DMS53 (cell line): ENCODE measurements at places on chromosomes 7 and 10.

DNA sequence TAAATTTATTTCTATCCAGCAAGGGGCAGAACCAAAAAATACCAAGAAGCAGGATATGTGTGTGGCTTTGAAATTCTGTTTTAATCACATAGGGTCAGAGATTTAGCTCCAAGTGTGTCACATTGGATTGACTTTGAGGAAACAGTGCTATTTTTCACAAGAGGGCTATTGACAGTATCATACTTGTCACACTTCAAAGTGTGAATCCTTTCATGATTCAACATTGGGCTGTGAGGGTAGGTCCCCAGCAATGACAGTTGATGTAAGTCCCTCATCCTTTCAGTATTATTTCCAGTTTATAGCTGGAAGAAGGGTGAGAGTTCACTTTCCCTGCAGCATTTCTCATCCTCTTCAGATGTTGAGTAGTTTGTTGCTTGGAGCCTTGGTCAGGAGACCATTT lies 7.4 kb downstream of the CCNY start:
- DNase-seq = no peak

- no peak for DNase-seq
Measured at GRCh38 chr10:13168781-13169180, 7.4 kb downstream of the MCM10 start.

DNA sequence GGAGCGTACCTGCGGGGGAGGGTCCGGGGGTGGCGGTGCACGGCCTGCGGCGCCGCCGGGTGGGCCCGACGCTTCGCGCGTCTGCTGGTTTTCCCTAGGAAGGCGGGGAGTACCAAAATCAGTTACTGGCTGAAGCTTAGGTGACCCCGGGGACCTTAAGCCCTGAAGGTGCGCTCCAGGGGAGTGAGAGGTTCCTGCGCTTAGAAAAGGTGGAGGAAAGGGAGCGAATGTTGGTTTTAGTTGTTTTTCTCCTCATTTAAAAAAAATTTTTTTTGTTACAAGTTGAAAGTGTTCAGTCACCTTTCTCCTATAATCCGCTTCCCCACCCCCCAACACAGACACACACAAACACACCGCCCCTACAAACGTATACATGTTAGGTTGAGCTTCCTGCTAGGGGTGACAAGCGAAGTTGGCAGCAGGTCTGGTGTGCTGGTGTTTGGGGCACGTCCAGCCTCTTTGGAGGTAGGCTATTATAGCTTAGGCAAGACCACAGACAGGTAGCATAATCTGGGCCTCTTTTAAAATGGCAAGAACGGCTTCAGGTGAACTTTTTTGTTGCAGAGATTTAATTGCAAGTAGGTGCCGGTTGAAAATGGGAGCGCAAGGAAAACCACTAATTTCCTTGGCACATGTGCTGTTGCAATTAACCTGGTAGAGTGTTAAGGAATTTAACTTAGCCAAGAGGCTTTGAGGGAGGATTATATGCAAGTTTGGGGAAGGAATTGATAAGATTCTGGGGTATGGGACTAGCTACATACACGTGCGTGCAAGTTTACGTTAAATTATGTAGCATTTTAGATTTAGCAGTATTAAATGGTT lies 945 bp downstream of the ADD3 start:
- peak; percentile 72 for DNase-seq

DNA sequence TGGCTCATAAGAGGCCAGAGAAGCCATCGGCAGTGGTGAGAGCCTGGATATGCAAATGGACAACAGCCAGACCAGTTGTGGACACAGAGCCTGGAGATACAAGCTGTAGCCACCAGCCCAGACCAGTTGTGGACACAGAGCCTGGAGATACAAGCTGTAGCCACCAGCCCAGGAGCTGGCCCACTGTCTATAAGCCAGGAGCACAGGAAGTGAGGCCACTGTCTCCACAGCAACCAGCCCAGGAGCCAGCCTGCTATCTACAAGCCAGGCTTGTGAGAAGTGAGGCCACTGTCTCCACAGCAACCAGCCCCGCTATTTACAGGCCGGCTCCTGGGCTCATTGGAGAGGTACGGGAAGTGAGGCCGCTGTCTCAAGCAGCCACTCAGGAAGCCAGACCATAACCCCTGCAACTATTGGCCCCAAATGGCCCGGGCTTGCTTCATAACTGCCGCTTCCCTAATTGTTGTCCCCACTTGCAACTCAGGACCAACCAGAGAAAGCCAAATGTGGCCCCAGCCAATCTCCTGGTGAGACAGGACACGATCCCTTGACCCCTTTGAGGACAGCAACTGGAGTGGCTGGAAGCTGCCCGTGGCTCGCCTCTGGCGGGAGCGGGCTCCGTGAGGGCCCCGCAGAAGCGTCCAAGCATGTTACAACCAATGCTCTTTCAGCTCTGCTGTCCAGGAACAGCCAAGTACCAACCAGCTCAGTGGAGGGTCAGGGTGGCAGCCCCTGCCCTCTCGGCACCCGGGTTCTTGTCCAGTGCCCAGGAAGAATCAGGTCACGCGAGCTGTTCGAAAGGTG lies 44.1 kb upstream of the CNPY1 start:
- peak; percentile 64 for DNase-seq

- no peak for DNase-seq
Measured at GRCh38 chr10:71409516-71410104, 12.9 kb downstream of the CDH23 start.

- DNase-seq = no peak
Measured at GRCh38 chr7:141838581-141838980, 2.7 kb downstream of the PRSS37 start.

DNA sequence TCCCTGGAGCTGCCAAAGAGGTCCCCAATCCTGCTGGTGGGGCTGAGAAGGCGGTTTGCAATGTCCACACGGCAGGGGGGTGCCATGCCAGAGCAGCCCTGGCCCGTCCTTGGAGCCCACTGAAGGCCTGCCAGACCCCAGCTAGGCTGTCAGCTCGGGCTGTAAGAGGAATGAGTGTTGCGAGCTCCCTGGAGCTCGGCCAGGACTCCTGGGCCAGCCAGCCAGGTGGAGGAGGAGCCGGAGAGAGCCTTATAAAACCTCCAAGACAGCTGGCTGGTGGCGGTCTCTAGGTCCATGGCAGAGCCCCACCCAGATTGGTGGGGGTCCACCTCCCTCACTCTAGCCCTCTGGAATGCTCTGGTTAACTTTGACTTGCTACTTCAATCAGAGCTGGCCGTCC lies 55.1 kb upstream of the CALN1 start:
- no peak for DNase-seq

DNA sequence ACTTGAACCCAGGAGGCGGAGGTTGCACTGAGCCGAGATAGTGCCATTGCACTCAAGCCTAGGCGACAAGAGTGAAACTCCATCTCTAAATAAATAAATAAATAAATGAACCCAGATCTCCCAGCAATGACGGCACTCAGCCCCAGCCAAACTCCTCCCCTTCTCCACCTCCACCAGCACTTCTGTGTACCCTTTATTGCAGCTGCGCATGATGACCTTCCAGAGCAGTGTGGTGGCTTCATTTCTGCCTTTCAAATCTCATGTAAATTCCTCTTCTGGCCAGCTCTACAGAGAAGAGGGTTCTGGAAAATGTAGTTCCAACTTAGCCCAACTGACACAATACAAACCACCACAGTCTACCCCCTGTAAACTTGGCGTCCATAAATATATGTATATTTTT lies 108.5 kb downstream of the SLC37A3 start:
- DNase-seq = no peak

- peak; percentile 30 for DNase-seq
Measured at GRCh38 chr7:26664735-26665416, 199.5 kb downstream of the SKAP2 start.
